Activated naive CD4-positive, alpha-beta T cell (primary cell): ENCODE measurements at places on chromosomes 3 and 15.

DNA sequence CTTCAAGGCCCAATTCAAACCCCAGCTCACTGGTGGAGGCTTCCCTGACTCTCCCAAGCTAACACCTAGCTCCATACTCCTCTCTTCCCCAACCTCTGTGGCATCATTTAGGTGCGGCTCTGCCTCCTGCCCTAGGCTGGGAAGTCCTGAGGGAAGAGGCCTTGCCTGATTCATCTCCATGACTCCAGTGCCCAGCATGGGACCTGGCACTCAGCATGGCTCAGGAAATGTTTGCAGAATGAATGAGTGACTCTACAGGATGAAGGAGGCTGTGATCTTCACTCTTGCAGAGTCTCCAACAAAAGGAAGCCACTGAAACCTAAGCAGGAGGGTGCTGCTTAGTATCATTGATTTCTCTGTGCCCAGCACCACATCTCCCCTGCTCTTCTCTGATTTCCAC lies 34.5 kb upstream of the INSYN1 start:
- no peak for DNase-seq

GRCh38 chr3:42276141-42277132 lies 10.5 kb upstream of the CCK start:
- DNase-seq = no peak

GRCh38 chr3:46926871-46927717 lies 49.5 kb downstream of the CCDC12 start:
- no peak for DNase-seq

DNA sequence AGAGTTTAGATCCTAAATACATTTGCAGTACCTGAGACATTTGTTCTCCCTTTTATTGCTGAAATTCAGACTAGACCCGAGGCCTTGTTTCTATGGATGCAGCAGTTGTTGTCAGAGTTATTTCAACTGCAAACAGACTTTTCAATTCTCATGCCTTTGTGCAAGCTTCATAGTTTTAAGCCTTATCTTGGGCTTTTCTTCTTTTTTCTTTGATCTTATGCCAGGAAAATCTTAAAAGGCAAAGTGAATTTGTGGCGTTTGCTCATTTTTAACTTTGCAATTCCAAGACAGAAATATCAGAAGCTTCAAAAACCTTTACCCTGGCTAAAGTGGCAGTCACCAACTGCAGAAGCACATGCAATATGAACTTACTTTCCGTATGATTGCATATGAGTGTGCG lies 576.7 kb downstream of the DIPK2A start:
- no peak for DNase-seq
